Osteoblast (primary cell): ENCODE measurements at places on chromosomes 11 and 22. TPM values are rescaled to one million over a fixed set of nuclear protein-coding genes. Genes with fewer than 3 reads are reported as not detected.

The PANX3 gene
- total RNA-seq, result not detected in 2 replicates

The MUC2 gene
- total RNA-seq, result not detected in 2 replicates

DNA sequence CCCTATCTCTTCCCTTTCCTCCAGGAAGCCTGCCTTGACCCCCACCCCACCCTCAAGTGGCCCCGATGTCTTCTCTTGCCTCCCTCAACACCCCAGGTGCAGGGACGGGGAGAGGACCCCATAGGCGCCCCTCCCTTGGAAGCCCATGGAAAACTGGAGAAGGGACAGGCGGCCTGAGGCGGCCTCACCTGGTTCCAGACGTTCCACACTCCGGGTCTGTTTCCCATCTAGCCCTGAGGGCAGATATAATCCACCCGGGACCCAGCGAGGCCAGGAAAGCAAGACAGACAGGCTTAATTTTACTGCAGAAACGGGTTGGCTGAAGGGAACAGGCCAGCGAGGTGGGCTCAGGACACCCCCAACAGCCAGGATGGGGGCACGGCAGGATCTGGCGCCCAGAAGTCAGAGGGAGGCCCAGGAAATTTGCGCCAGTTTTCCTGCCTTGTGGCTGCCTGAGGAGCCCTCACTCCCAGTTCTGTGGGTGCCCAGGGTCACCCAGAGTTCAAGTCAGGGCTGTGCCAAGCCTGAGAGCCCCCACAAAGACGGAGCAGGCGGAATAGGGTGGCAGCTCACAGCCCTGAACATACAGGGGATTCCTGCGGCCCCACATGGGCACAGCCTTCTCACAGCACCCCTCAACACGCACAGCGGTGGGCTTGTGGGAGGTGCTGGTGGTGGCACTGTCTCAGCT lies 3.0 kb upstream of the SIGIRR start:
- peaks cover 15% of the 10 kb centered on the region for H3K27me3 ChIP-seq
- DNase-seq, result no peak
- H3K4me1 ChIP-seq, result peaks cover 6% of the 10 kb centered on the region
- H3K4me3 ChIP-seq, result no peak overlapping the region

- no peak overlapping the region for H3K27ac ChIP-seq
- DNase-seq, result no peak
- H3K36me3 ChIP-seq, result no peaks in the 10 kb centered on the region
- H3K4me1 ChIP-seq, result no peaks in the 10 kb centered on the region
- no peak overlapping the region for H3K4me3 ChIP-seq
Measured at GRCh38 chr22:22003233-22003632, 20.6 kb upstream of the TOP3B start.

GRCh38 chr11:78220218-78221157 lies 31.8 kb downstream of the USP35 start:
- H3K36me3 ChIP-seq, result peaks cover 39% of the 10 kb centered on the region
- H3K27me3 ChIP-seq, result no peaks in the 10 kb centered on the region
- H3K4me3 ChIP-seq, result no peak overlapping the region
- no peak overlapping the region for H3K27ac ChIP-seq

DNA sequence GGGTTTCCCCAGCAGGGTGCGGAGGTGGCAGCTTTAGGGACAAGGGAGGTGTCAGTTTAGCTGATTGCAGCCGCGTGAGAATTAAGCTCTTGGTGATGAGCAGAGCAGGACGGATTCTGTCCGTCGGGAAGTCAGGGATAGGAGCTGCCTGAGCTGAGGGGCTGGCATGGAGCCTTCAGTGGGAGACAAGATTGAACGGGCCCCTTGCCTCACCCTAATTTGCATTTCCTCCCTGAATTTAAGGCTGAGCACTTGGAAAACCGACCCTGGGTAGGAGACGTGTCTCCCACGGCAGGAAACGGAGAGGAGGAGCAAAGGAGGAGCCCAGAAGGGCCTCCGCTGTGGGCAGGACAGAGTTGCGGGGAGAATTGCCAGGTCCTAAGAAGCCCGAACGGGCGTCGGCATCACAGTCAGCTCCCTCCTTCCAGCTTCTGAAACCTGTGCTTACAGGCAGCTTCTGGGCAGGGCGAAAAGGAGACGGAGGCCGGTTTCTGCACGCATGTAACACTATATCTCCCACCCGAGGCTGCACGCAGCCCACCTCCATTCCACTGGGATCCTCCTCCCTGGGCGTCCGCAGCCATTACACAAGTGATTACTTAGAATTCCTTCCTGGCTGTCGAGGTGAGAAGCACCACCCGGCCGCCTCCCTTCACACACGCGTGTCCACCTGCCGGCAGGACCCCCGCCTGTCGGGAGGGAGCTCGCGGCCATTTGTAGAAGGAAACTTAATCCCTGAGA lies 345.8 kb downstream of the BRD1 start:
- no peaks in the 10 kb centered on the region for H3K4me1 ChIP-seq
- H3K36me3 ChIP-seq, result no peaks in the 10 kb centered on the region
- H3K27ac ChIP-seq, result no peak overlapping the region
- H3K4me3 ChIP-seq, result no peak overlapping the region
- DNase-seq, result no peak

The SMTN gene
- total RNA-seq, result 30.6 and 31.5 TPM in 2 replicates

GRCh38 chr11:6681949-6682348 lies 1.2 kb downstream of the MRPL17 start:
- peak; percentile 79 for DNase-seq
- peak overlapping the region; percentile 93 for H3K4me3 ChIP-seq
- H3K4me1 ChIP-seq, result peaks cover 16% of the 10 kb centered on the region
- H3K27me3 ChIP-seq, result no peaks in the 10 kb centered on the region

DNA sequence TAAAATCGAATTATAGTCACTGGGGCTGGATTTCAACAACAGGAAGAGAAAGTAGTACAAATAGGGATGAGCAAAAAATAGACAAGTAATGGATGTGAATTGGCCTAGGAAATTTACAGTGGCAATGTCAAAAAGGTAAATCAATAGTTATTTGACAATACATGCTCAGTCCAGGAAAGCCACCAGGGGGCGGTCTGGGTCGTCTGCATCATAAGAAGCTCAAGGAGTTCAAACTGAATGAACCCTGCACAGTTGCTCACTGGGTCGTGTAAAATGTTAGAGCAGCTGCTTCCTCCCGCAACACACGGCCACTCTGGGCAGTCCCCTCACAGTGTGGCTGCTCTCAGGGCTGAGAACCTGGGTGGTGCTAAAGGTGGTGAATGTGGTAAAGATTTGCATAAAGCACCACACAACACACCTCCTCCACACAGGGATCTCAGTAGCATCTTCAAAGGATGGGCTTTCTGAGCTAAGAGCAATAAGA lies 85.9 kb downstream of the ZNF280B start:
- H3K27me3 ChIP-seq, result peaks cover 10% of the 10 kb centered on the region
- H3K27ac ChIP-seq, result no peak overlapping the region
- no peaks in the 10 kb centered on the region for H3K4me1 ChIP-seq

DNA sequence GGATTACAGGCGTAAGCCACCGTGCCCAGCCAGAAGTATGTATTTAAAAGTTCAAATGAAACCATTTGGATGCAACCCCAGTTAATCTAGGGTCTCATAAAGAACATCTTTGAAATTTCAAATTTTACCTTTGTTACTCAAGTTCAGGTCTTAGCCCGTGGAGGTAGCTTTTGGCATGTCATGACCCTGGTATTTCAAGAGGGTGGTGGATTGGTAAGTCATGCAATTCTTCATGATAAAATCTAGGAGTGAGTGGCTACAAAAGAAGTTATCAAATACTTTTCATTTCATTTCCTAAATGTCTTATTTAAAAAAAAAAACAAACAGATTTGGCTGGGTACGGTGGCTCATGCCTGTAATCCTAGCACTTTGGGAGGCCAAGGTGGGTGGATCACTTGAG lies 80.6 kb downstream of the ABTB2 start:
- no peaks in the 10 kb centered on the region for H3K36me3 ChIP-seq
- peaks cover 14% of the 10 kb centered on the region for H3K4me1 ChIP-seq
- H3K27ac ChIP-seq, result no peak overlapping the region
- no peak for DNase-seq
